ENCODE measurements at places on chromosomes 7 and 10.

DNA sequence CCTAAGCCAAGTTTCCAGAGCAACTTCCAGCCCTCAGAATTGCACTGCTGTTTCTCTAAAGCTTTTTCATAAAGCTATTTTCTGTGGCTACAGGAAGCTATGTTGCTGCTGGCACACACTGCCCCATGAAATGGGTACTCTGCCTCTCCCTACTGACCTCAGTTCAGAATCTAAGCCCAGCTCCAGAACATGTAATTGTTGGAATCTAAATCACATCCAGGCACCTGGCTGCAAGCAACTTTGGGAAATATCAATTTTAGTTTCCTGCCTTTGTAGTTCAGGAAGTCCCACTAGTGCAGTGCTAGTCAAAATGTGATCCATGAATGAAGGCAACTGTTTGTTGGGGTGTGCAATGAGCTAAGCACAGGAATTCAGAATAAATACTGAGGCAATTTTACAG, 226.2 kb downstream of the THSD7A start:
- peak; percentile 29 for DNase-seq

- no peak for DNase-seq
Observed at GRCh38 chr10:98141484-98142073, 7.1 kb downstream of the R3HCC1L start.

DNA sequence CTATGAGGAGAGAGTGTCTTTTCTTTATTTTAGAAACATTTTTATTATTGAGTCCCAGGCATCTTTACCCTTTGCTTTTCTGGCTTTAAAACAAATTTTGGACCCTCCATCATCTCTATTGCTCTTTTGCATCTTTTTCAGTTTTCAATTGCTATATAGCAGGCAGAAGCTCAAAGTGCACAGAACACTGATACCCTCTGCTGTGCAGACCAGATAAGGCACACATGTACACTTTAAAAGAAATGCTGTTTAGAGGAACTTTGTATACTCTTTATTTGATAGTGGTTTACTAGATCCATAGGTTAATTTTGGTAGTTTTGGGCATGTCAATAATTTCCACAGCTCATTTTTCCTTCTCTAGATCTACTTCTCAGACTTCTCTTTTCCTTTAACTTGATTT, 324.2 kb downstream of the SH2D4B start:
- DNase-seq: no peak

GRCh38 chr7:54796150-54796549, 37.1 kb upstream of the SEC61G start:
- peak; percentile 54 for DNase-seq

DNA sequence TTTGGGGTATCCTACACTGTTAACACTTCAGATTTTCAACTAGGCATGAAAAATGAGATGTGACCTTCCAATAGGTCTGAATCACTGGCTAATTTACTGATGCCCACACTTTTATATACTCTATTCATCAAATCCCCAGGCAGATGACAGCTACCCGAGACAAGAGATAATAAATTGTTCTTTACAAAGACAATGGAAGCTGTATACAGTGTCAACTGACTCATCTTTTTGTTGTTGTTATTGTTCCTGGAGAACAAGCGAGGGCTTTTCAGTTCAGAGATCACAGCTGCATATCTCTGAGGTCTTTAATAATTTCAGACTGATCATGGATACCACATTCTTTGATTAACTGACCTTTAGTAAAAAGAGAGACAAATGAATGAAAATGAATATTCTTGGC, 228.9 kb downstream of the SDHAF3 start:
- no peak for DNase-seq

All from cardiac fibroblast (primary cell).